ENCODE measurements at places on chromosomes 13 and 19.

DNA sequence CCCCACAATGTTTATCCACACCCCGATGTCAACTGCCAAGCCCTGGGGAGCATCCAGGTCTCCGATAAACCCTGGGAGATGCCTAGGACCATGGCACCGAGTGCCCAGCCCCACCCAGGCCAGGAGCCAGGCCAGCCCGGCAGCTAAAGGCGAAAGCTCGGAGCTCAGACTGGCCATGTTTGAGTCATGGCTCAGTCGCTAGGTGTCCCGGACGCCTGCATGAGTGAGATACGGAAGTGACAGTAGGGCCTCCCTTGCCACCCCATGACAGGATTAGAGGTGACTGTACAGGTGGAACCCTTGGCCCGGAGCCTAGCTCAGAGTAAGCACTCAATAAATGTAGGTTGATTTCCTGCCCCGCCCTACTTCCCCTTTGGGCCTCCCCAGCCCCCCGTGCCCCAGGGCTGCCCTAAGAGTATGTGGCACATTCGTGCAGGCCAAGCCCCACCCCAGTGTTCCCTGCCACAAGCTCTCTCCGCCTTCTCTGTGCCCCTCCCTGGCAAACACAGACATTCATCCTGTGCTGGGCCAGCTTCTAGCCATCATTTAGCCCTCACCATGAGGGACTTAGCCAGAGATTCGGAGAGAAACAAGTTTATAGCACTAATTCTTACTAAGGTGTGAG, 5.8 kb upstream of the TPM4 start:
- DNase-seq = peak; percentile 86

GRCh38 chr19:18020212-18021085, 12.5 kb downstream of the ARRDC2 start:
- no peak for DNase-seq

GRCh38 chr13:24663586-24663985, 16.6 kb upstream of the ATP12A start:
- DNase-seq = no peak

GRCh38 chr19:40388481-40388880, 1.5 kb downstream of the HIPK4 start:
- no peak for DNase-seq

DNA sequence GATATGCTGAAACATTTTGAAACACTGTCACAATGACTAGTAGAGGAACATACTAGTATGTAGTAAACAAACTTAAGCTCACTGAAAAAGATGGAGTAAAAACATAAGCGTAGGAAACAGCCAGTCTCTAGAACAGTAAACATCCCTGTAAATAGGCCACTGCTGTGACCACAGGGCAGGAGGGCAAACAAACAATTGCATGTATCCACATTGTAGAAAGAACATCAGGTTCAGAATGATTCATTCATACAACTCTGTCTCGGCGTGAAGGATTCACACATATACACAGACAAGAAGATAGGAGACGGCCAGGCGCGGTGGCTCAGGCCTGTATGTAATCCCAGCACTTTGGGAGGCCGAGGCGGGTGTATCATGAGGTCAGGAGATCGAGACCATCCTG, 390.1 kb downstream of the IRS2 start:
- DNase-seq = no peak

DNA sequence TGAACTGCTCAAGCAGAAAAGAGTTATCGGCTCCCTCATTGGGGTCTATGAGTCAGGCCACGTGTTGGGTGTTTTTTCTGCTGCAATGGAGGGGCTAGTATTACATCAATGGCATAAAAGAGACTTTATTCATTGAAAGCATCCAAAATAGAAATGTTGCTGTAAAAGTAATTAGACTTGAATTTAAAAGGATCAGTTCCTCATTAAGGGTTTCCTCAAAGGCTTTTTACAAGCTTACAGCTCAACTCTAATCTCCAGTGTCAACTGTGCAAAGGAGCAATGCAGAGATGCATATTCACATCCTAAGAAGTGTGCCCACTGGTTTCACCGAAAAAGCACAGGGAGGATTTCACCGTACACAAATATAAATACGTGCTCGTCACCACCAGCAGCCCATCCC, 300.3 kb downstream of the FOXO1 start:
- no peak for DNase-seq
